ENCODE measurements at places on chromosomes 6 and 20. TPM values are rescaled to one million over a fixed set of nuclear protein-coding genes. Genes with fewer than 3 reads are reported as not detected.

HLA-DRA gene
- total RNA-seq, result not detected

SCRT2 gene
- 4.1 TPM for total RNA-seq

HLA-E gene
- total RNA-seq, result 14.2 TPM

NHLRC1 gene
- total RNA-seq, result 0.93 TPM

DNA sequence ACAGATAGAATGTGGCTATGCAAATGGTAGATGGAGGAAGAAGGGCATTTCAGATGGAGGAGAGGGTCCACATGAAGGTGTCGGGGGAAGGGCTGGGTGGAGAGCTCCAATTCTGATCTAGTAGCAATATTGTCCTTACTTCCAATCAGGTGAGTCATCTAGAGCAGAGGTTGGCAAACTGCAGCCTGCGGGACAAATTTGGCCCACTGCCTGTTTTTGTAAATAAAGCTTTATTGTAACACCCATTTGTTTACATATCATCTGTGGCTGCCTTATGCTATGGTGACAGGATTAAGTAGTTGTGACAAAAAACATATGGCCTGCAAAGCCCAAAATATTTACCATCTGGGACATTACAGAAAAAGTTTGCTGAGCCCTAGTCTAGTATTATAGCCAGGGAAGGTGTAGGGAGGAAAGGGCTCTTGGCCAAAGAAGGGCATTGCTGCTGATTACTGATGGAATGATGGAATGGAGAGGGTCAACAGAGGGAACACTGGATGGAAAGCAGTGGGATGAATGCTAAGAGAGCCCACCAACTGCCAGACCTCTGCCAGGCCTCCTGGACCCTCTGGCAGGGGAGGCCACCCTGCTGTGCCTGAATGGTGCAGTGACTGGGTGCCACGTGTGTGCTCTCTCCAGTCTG is 79.8 kb downstream of the SLC22A23 start:
- peaks cover 54% of the 10 kb centered on the region for H3K4me1 ChIP-seq
- H3K27ac ChIP-seq, result no peak overlapping the region
- no peaks in the 10 kb centered on the region for H3K27me3 ChIP-seq
- no peak for DNase-seq
- no peak overlapping the region for H3K4me3 ChIP-seq
- H3K36me3 ChIP-seq, result peaks cover 2% of the 10 kb centered on the region

DNA sequence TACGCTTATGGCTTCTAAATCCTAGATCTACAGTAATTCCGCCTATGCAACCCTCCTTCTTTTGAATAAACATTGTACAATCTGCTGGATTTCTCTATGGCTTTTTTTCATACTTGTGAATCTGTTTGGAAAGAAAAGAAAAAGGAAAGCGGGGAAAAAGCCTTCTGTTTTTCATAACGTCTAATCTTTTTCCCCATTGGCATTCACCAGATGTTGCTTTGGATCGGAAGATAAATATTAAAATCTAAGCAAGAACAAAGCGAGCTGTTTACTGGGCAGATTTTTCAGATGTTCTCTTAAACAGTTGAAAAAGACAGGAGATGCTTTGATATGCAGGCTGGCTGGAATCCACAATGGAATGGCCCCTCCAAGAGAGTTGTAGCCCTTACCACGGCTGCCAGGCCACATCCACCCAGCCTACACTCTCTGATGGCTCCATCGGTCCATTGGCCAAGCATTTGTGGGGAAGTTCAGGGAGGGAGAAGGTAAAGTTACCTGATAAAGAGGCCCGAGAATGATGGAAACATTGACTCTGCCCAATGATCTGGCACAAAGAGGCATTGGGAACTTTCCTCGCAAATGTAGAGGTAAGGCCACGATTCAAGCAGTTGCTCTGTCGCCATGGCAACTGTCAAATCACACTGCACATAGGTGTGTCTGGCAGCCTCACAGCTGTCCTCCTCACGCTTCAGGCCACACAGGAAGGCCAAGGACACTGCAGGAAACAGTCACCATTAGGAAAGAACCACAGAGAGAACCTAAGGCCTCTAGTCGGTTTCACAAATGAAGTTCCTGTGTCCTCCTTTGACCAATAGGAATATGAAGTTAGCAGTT is 70.3 kb downstream of the PKHD1 start:
- no peak for DNase-seq
- peaks cover 9% of the 10 kb centered on the region for H3K4me1 ChIP-seq
- H3K36me3 ChIP-seq, result no peaks in the 10 kb centered on the region
- no peaks in the 10 kb centered on the region for H3K27me3 ChIP-seq
- H3K4me3 ChIP-seq, result no peak overlapping the region
- no peak overlapping the region for H3K27ac ChIP-seq

DNA sequence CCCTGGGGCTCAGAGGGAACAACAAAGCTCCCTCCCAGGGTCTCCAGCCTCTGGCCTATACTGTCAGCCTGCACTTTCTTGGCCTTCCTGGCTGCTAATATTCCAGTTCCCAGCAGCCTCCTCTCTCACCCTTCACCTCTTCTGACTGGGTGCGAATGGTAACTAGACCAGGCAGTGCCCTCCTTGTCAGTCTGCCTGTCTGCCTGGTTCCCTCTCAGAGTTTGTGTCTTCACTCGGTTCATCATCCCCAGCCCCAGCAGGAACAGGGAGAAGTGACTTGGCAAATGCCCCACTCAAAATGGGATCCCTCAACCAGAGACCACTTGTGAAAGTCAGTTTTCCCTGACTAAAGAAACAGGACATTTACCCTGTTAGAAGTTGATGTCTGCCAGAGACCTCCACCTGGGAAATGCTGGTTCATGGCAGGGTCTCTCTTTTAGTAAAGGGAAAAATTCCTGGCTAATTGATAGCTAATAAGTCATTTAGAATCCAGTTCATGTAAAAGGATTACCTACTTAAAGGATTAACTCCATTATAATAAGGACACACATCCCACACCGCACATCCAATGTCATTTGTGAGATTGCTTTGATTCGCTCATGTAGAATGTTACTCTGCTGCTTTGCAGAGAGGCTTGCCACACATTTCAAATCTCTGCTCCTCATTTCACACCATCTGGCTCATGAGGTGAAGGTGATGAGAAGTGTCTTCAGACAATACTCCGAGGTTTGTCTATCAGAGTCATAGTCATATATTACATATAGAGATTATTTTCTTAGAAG is 18.6 kb upstream of the MICB start:
- peaks cover 48% of the 10 kb centered on the region for H3K27me3 ChIP-seq
- H3K4me1 ChIP-seq, result no peaks in the 10 kb centered on the region
- H3K27ac ChIP-seq, result no peak overlapping the region
- no peak overlapping the region for H3K4me3 ChIP-seq

DNA sequence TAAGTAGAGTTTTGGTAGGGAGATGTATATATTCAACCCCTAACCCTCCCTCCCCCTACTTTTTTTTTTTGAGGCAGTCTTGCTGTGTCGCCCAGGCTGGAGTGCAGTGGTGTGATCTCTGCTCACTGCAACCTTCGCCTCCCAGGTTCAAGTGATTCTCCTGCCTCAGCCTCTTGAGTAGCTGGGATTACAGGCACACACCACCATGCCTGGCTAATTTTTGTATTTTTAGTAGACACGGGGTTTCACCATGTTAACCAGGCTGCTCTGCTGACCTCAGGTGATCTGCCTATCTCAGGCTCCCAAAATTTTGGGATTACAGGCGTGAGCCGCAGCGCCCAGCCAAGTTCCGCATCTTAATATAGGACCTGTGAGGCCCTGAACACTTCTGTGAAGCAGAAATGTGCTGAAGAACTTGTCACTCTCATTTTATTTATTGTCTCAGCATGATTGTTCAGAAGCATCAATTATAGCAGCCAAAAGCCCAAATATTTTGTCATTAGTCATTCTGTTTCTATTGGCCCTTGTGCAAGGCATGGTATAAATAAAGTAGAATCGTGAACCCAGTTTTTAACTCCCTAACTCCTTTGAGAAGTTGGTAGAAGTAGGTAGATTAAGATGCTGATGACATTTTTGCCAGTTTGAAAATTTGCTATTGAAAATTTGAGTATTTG is 19.4 kb downstream of the DSTN start:
- peaks cover 8% of the 10 kb centered on the region for H3K4me1 ChIP-seq
- no peak overlapping the region for H3K4me3 ChIP-seq
- no peaks in the 10 kb centered on the region for H3K36me3 ChIP-seq
- DNase-seq, result no peak
- no peak overlapping the region for H3K27ac ChIP-seq
- no peaks in the 10 kb centered on the region for H3K27me3 ChIP-seq

DNA sequence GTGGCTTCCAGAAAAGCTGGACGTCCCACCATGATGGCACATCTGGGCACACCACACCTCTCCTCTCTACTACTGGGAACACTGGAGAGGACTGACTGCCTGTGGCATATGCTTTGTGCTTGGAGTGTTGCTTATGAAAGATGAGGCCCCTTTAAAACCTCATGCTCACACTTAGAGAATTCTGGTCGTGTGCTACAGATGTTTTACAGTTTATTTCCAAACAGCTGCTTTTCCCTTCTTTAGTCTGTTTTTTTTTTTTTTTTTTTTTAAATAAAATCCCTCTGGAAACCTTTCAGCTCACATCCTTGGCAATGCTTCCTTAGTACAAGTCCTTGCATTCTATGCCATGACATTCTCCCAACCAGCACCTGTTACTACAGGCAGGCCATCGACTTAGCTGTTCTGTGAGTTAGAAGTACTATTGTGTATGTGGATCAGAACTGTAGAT is 60.3 kb downstream of the BMP6 start:
- no peaks in the 10 kb centered on the region for H3K36me3 ChIP-seq
- H3K27ac ChIP-seq, result no peak overlapping the region
- H3K4me3 ChIP-seq, result no peak overlapping the region
- no peak for DNase-seq

- H3K27me3 ChIP-seq, result no peaks in the 10 kb centered on the region
- peaks cover 31% of the 10 kb centered on the region for H3K4me1 ChIP-seq
- peak overlapping the region; percentile 92 for H3K27ac ChIP-seq
- peak overlapping the region; percentile 89 for H3K4me3 ChIP-seq
- peak; percentile 47 for DNase-seq
Measured at GRCh38 chr20:2652724-2653555, 508 bp downstream of the NOP56 start.

- H3K4me1 ChIP-seq, result peaks cover 21% of the 10 kb centered on the region
- H3K27ac ChIP-seq, result no peak overlapping the region
- no peaks in the 10 kb centered on the region for H3K36me3 ChIP-seq
- no peak for DNase-seq
Measured at GRCh38 chr6:168180548-168181011, 101.6 kb upstream of the FRMD1 start.

DNA sequence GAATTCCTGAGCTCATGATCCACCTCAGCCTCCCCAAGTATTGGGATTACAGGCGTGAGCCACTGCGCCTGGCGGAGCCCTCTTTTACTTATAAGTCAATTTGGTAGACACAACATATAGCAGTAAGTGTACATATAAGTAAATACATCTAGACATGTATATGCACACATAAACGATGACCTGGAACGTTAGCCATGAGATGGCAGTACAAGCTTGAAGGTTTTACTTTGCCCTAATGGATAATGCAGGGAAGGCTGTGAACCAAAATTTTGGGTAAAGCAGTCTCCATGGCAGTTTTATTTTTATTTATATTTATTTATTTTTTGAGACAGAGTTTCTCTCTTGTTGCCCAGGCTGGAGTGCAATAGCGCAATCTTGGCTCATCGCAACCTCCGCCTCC is 2.4 kb upstream of the GNMT start:
- H3K27me3 ChIP-seq, result peaks cover 43% of the 10 kb centered on the region
- H3K27ac ChIP-seq, result no peak overlapping the region
- no peak overlapping the region for H3K4me3 ChIP-seq
- DNase-seq, result no peak
- peaks cover 10% of the 10 kb centered on the region for H3K4me1 ChIP-seq
- H3K36me3 ChIP-seq, result peaks cover 2% of the 10 kb centered on the region

GRCh38 chr20:46406986-46407670 is 713 bp upstream of the ELMO2 start:
- no peaks in the 10 kb centered on the region for H3K36me3 ChIP-seq
- H3K27me3 ChIP-seq, result peaks cover 5% of the 10 kb centered on the region
- DNase-seq, result no peak
- peak overlapping the region; percentile 96 for H3K4me3 ChIP-seq
- peaks cover 45% of the 10 kb centered on the region for H3K4me1 ChIP-seq

DNA sequence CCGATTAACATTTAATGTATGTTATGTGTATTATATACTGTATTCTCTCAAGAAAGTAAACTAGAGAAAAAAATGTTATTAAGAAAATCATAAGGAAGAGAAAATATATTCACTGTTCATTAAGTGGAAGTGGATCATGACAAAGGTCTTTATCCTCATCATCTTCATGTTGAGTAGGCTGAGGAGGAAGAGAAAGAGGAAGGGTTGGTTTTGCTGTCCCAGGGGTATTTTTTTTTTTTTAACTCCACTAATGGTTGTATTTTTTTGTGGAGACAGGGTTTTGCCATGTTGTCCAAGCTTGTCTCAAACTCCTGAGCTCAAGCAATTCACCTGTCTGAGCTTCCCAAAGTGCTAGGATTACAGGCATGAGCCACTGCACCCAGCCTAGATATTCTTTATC is 11.0 kb downstream of the ECT2L start:
- no peak overlapping the region for H3K27ac ChIP-seq
- H3K4me1 ChIP-seq, result no peaks in the 10 kb centered on the region
- no peaks in the 10 kb centered on the region for H3K36me3 ChIP-seq
- no peak for DNase-seq
- no peaks in the 10 kb centered on the region for H3K27me3 ChIP-seq

- DNase-seq, result no peak
- H3K36me3 ChIP-seq, result peaks cover 8% of the 10 kb centered on the region
- no peaks in the 10 kb centered on the region for H3K4me1 ChIP-seq
- no peak overlapping the region for H3K4me3 ChIP-seq
- no peak overlapping the region for H3K27ac ChIP-seq
Measured at GRCh38 chr6:135458051-135458450, 39.5 kb downstream of the AHI1 start.

- no peak for DNase-seq
- H3K27ac ChIP-seq, result no peak overlapping the region
- H3K36me3 ChIP-seq, result no peaks in the 10 kb centered on the region
- peaks cover 39% of the 10 kb centered on the region for H3K4me1 ChIP-seq
Measured at GRCh38 chr6:156890627-156891314, 113.6 kb downstream of the ARID1B start.

DNA sequence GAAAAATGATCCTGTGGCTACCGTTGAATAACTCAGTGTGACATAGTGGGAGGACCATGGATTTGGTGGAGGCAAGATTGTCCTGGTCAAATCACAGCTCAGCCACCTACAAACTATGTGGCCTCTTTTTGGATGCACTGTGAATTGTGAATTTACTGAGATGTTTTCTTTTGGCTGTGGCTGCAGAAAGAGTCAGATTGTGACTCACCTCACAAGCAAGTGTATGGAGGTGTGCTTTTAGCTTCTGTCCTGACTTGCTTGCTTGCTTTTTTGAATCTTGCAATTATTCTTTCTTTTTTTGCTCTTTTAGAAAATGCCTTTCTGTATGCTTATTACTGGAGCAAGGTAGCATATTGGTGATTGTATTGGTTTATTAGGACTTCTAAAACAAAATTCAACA is 122.9 kb upstream of the FOXO3 start:
- DNase-seq, result no peak
- no peak overlapping the region for H3K27ac ChIP-seq
- no peaks in the 10 kb centered on the region for H3K4me1 ChIP-seq
- no peak overlapping the region for H3K4me3 ChIP-seq
- H3K27me3 ChIP-seq, result no peaks in the 10 kb centered on the region
- H3K36me3 ChIP-seq, result no peaks in the 10 kb centered on the region
